ENCODE measurements at places on chromosomes 13 and 19. TPM values are rescaled to one million over a fixed set of nuclear protein-coding genes. Genes with fewer than 3 reads are reported as not detected.

GRCh38 chr13:111976474-111977178, 90.3 kb upstream of the SOX1 start:
- DNase-seq = no peak

GRCh38 chr13:95677564-95678266, 776 bp downstream of the DNAJC3 start:
- peak; percentile 46 for DNase-seq

The RHPN2 gene
- 5.5 TPM for total RNA-seq

The GSX1 gene
- total RNA-seq = not detected

The RFPL4AL1 gene
- total RNA-seq = not detected

- no peak for DNase-seq
Observed at GRCh38 chr13:110408286-110408685, 101.2 kb downstream of the COL4A2 start.

The LSR gene
- 60.6 TPM for total RNA-seq

DNA sequence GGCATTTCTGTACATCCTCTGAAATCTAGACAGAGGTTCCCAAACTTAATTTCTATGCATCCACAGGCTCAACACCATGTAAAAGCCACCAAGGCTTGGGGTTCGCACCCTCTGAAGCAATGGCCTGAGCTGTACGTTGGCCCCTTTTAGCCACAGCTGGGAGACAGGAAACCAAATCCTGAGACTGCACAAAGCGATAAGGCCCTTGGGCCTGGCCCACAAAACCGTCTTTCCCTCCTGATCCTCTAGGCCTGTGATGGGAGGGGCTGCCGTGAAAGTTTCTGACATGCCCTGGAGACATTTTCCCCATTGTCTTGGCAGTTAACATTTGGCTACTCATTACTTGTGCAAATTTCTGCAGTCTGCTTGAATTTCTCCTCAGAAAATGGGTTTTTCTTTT, 766.4 kb downstream of the GPC5 start:
- no peak for DNase-seq

Measured in MCF 10A (cell line).